ENCODE measurements at places on chromosomes 4 and X.

DNA sequence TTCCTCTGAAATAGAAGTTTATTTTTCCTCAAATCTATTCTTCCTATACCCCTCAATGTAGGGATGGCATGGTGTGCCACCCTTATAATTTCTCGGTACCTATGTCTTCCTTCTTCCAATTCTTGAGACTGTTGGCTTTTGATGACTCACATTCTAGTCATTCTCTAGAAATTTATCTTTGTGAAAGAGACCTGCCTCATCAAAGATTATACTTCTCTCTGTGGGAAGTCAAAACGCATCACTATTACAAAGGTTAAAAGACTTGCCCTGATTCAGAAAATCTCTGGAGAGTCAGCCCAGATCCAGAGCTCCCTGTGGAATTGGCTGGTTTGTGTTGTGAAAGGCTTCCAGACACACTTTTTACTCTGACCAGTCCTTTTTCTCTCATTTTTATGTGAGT, 65.9 kb upstream of the FSTL5 start:
- DNase-seq: peak; percentile 13

GRCh38 chr4:183399616-183400015, 44.8 kb upstream of the CDKN2AIP start:
- no peak for DNase-seq

DNA sequence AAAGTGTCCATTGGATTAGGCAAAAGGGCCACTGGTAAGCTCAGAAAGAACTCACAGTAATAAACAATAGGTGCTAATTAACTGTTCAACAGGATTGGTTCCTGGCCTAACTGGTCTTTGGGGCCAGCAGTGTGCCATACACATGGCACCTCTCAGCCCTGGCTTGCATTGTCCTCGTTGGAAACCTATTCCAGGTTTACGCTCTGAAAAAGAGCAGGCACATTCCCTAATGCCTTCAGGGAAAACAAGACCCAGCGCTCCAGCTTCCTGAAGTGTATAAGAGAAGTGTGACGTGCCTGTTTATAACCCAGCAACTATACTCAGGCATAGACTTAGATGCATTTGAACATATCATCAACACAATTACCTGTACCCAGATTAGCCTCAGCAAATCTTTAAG, 51.9 kb upstream of the RBM47 start:
- no peak for DNase-seq

GRCh38 chr4:176238157-176238610, 30.8 kb downstream of the ASB5 start:
- no peak for DNase-seq

DNA sequence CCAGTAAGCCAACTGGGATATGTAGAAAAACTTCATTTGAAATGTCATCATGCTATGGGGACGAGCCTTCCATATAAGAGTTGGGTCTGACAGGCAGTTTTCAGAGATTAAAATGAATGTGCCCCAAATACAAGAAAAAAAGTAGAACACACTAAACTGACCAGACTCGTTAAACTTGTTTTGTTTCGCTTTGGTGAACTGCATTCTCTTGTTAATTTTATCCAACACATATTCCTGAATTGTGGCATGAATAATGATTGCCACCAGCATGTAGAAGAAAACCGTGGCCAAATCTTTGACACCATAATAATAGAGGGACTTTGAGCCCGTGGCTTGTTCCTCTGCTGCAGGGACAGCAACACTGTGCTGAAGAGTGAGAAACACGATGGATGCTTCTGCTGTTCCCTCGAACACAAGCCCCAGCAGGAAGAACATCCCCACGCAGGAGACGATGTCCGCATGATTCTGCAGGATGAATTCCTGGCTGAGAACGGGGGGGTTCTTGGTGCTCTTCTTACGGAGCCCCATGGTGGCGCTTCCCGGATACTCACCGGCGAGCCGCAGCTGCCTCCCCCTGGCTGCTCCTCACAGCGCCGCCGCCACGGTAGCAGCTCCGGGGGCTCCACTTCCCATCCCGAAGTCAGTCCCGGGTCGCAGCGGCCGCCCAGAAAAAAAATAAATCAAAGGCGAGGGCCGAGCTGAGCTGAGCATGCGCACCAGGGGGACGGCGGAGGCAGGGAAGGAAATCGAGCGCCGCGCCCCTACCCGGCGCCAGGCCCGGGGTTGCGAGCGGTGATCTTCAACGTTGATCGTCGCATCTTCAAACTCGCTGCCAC, at the start of gene TRAM1L1:
Gene TRAM1L1, minus strand, starts transcription at position 711 of the 836 bp plus-strand sequence. Its CDS starts 183 bp downstream, at position 528.
- peak; percentile 86 for DNase-seq

- DNase-seq: no peak
Measured at GRCh38 chr4:98625920-98626319, 32.5 kb downstream of the TSPAN5 start.

DNA sequence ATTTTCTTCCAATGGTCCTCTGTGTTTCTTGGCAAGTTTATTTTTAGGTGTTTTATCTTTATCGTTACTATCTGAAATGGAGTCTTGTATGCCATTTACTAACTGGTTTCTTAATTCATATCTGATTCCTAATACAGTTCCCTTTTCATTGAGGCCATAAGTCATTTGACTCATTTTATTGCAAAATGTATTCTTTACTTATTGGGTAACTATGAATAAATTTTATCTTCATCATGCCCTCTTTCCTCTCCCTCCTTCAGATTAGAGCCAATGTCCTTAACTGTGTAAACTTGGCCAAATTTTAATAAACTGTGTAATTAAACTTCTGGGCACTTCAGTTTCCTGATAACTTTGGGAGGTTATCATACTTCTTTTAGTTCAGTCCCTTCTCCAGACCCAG, 19.3 kb upstream of the MSMO1 start:
- DNase-seq: no peak

GRCh38 chrX:153884590-153884989, 1.4 kb downstream of the L1CAM start:
- DNase-seq: peak; percentile 45
